ENCODE measurements at places on chromosomes 4 and X. TPM values are rescaled to one million over a fixed set of nuclear protein-coding genes. Genes with fewer than 3 reads are reported as not detected.

The REELD1 gene
- total RNA-seq, result not detected

DNA sequence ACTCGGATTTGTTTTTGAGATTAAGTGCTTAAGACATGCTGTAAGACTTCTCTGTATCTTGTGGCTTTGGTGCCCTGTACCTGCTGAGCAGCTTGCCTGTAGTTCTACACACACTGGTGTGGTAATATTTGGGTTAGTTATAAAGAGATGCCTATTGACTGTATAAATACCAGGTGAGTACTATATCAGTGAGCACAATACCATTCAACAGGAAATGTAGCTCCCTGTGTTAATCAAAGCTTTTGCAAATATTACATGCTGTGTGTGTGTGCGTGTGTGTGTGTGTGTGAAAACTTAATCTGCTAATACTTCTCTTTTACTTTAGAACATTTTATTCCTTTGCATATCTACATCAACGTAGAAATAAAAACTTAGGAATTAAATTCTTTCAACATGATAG is 30.1 kb downstream of the MYOZ2 start:
- DNase-seq, result no peak

DNA sequence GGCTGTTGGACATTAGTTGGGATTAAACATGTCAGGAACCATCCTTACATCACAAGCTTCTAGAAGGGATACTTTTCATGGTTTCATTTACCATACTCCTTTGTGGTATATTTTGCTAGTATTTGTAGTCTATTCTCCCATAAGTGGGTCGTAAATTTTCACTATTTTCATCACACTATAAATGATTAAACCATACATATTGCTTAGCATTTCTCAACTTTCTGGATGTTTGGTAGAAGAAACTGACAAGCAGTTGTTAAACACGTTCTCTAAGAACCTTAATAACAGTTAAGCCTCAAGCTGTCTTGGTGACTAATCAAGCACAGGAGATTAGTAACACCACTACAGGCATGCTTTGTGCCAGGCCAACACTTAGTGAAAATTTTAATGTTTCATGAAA is 375.5 kb downstream of the NAF1 start:
- DNase-seq, result no peak

The SOX3 gene
- total RNA-seq, result not detected

The SLC9B2 gene
- total RNA-seq, result 3.9 TPM

DNA sequence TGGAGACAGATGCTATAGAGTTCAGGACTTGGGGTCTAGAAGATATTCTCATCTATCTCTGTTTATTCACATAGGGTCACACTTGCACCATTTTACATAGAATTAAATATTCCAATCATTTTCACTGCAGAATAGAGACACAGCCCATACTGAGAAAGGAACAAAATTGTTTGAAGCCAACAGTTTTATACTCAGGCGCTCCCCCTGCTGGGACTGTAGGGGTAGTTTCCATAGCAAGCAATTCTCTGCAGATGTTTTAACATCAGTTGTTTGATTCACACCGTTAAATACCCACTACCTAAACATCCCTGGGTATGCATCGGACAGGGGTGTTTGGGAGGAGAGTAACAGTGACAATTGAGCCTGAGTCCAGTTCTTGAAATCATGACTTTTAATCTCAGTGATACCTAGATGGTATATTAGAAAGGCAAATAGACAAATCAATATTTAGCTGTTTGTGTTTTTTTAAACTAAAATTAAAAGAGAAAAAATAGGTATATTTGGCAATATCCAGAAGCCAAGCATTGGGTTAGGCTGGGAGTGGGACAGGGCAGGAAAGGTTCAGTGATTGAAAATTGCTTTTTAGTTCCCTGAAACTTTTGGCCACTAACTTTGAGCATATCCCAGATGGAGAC is 33.8 kb downstream of the LONRF3 start:
- DNase-seq, result peak; percentile 65

DNA sequence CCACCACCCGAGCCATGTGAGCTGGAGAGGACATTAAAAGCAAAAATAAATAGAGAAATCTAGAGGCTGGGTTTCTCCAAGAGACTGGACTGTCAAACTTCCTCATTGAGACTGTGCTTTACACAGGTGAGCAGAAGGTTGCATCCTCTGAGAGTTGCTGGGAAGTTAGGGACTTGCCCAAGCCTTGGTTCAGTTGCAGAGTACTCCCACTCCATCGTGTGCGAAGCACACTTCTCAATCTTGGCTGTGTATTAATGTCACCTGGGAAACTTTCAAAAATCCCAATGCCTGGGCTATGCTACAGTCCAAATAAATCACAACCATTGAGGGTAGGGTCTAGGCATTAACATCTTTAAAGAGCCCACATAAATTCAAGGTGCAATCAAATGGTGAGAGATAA is 89.2 kb downstream of the ZNF330 start:
- DNase-seq, result no peak
